Activated CD4-positive, alpha-beta T cell treated with anti-CD3 and anti-CD28 coated beads, Interleukin-2, amount 10 ng/mL, durations not matched to agents 7 days and 5 days (primary cell): ENCODE measurements at places on chromosomes 3 and 15. TPM values are rescaled to one million over a fixed set of nuclear protein-coding genes. Genes with fewer than 3 reads are reported as not detected.

GRCh38 chr3:38455639-38456430, 2.1 kb downstream of the ACVR2B start:
- peak; percentile 58 for DNase-seq
- peak overlapping the region; percentile 88 for H3K4me3 ChIP-seq
- peaks cover 2% of the 10 kb centered on the region for H3K36me3 ChIP-seq

DNA sequence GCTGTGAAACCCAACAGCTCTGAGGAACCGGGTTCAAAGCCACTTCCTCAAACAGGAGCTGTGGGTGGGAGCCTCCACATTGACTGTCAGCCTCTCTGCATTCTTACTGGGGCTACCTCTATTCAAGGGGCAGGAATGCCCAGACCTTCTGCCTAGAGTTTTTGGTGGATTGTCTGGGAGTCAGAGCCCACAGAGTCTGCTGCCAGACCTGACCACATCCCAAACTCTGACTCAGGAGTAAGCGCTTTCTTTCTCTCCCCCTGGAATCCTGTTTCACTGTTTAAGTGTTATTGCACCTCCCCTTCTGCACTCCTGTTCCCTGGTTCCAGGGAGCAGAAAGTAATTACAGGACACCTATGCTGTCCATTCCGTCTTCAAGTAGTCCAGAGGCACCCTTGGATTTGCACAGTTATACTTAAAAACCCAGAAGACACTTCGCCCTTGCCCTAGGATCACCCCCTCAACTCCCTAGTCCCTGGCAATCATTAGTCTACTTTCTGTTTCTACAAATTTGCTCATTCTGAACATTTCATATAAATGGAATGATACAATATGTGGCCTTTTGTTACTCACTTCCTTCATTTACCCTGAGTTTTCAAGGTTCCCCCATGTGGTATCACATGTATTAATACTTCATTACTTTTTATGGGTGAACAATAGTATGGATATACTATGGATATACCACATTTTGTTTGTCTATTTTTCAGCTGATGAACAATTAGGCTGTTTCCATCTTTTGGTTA, 37.9 kb upstream of the TJP1 start:
- H3K4me3 ChIP-seq: no peak overlapping the region
- DNase-seq: no peak
- peaks cover 26% of the 10 kb centered on the region for H3K27me3 ChIP-seq
- H3K27ac ChIP-seq: no peak overlapping the region
- H3K4me1 ChIP-seq: no peaks in the 10 kb centered on the region
- no peaks in the 10 kb centered on the region for H3K36me3 ChIP-seq

DNA sequence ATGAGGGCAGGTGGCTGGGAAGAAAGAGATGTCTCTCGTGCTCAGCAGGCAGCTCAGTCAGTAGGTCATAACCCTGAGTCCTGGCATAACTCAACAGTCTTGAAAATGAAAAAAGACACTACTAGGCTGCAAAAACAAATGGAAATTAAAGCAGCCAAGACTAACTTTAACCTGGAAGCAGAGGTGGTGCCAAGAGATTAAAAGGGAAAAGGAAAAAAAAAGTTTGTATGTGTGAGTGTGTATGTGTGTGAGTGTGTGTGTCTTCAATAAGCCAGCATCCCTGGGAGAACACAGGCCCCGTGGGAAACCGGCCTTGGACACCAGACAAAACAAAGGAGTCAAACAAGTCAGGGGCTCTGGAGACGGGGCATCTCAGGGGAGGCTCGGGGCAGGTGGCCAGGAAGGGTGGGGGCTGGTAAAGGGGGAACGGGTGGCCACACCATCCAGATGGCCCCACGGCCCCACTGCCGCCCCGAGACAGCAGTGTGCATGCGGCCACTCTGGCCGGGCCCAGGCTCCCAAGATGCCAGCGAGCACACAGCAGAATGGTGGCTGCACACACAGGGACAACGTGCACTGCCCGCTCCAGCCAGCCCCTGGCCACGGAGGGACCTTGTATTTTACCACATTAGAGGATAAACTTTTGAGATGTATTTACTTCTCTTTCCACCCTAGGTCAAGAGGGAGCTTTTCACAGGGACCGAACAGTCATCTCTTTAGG, 23.8 kb downstream of the CYFIP1 start:
- no peak overlapping the region for H3K27ac ChIP-seq
- no peak for DNase-seq
- H3K4me1 ChIP-seq: peaks cover 2% of the 10 kb centered on the region
- no peak overlapping the region for H3K4me3 ChIP-seq
- H3K36me3 ChIP-seq: no peaks in the 10 kb centered on the region
- H3K27me3 ChIP-seq: no peaks in the 10 kb centered on the region

DNA sequence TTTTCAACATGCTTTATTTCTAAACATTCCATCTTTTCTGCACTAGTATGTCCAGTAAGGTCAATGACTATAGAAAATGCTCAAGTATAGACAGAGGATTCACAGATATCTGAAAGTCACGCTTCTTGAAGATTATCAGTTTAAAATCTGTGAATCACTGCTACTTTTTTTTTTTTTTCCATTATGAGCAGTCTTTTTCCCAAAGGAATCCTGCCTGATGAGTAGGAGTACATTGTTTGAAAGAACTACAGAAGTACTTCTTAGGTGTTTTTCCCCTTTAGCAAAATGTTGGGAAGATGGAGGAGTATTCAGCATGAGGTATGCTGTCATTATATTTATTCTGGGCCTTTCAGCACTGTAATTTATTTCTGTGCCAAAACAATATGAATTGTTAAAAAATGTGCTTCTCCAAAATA, 266.2 kb downstream of the NLGN1 start:
- no peaks in the 10 kb centered on the region for H3K27me3 ChIP-seq
- no peak for DNase-seq
- H3K36me3 ChIP-seq: no peaks in the 10 kb centered on the region
- no peak overlapping the region for H3K4me3 ChIP-seq
- no peak overlapping the region for H3K27ac ChIP-seq
- H3K4me1 ChIP-seq: no peaks in the 10 kb centered on the region

Gene CPN2
- not detected for total RNA-seq
